ENCODE measurements at places on chromosomes 12 and 14.

DNA sequence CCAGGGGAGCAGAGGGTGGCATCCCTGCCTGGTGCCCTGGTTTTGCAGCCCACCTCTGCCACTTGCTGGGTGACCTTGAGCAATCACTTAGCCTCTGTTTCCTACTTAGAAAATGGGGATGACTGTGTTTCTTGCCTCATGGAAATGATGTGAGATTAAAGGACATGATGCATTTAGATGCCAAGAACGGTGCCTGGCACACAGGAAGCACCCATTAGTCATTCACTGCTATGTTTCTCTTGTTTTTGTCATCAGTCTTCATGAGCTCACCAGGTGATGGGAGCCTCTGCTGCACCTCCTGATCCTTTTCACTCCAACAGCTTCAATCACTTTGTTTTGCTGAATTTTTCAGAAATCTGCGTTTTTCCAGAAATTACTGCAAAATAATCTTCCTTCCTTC, 23.6 kb upstream of the ATF1 start:
- DNase-seq: no peak

GRCh38 chr12:22702690-22703089, 77.7 kb downstream of the ETNK1 start:
- DNase-seq: no peak

DNA sequence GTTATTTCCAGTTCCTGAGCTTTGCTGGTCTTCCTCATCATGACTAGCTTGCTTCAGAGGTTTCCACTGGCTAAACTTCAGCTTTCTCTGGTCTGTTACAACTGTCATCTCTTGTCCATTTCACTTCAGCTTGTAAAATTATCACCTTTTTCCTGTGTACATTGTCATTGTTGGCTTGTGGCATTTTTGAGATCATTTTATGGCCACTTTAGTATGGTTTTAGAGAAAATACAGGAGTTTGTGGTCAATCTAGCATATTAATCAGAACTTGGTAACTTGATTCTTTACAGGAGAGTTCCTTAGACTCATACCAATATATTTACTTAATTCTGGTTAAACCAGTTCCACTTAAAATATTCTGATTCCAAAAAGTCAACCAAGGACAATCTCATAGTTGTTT, 235.9 kb upstream of the KITLG start:
- no peak for DNase-seq

DNA sequence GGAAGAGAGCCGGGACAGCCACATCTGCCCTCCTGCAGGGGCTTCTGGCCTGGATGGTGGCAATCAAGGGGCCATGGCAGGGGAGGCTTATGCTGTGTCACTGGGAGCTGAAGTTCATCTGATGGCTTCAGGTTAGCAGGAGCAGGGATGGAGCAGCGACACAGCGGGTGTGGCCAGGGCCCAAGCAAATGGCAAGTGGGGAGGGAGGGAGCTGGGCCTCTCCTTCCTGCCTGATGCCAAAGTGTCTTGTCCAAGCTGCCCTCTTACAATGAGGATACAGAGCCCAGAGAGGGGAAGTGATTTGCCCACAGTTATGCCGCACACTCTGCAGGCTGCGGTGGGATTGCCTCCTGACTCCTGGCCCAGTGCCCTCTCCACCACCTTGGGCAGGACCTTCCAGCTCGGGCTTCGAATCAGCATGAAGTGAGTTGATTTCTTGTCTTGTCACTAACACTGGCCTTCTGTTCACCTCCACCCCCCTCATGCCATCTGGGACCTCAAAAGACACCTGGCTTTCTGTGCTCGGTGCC, 51.3 kb downstream of the IQSEC3 start:
- DNase-seq: no peak

DNA sequence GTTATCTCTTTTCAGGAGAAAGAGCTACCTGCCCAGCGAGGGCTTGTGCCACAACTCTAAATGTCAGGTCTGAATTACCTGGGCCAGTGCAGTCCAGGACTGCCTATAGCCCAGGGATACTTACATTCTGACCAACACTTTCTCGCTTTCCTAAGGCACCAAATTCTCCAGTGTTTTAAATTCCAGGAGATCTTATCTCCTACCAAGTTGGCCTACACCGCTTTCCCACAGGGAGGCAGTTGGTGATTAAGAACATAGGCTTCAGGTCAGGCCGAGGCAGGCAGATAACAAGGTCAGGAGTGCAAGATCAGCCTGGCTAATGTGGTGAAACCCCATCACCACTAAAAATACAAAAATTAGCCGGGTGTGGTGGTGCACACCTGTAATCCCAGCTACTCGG, 41.1 kb downstream of the RPS29 start:
- DNase-seq: no peak

GRCh38 chr12:113461666-113462065, 10.0 kb downstream of the LHX5 start:
- DNase-seq: no peak

DNA sequence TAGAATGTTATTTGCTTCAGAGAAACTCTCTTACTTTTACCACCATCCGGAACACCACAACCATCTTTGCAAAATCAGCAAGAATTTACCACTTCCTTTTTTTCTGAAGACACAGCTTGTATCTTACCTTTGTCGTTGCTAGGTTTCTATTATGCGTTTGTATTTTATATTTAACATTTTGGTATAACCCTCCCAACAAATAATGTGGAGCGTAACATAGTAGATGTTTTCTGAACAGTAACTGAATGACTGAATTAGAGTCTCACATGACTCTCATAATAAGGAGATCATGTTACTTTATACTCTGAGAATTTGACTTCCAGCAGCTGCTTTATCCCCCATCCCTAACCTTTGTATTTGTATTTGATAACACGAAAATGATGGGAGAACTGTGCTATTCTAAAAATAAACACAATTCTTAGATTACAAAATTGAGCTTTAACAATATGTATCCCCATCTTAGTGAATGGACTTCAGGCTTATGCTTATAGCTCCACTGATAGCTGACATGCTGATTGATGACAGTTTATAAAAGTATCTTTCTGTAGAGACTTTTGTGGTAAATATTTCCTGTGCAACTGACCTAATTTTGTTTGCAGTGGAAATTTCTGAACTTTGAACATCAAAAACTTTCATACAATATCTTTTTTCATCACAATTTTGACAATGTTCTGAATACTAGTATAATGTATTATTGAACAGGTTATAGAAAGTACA, 7.9 kb upstream of the KLRB1 start:
- DNase-seq: no peak

GRCh38 chr12:53485955-53486735, 13.1 kb downstream of the MAP3K12 start:
- no peak for DNase-seq

DNA sequence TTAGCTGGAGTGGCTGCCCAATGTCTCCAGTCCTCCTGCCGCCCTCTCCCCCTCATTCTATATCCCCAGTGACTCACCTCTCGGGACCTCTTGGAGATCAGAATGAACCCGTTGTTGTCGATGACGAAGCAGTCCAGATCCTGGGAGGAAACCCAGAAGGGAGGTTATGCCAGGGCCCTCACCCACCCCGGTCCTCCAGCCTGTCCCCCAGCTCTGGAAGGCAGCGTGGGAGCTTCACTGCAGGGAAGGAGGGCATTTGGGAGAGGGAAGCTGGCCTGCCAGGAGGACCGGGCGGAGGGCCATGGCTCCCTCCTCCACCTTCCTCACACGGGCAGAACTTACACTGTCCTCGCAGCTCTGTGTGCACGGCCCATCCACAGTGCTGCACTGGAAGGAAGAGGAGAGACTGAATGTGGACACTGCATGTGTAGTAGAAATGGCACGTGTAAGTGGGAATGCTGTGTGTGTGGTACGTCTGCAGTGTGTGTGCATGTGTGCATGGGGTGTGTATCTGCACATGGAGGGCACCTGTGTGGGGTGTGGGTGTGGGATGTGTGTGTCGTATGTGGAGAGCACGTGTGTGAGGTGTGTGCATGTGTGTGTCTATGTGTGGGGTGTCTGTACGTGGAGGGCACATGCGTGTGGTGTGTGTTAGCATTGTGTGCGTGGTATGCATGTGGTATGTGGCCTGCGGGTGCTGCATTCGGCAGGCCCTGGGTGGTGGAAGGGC, 10.0 kb upstream of the LRTM2 start:
- DNase-seq: no peak

DNA sequence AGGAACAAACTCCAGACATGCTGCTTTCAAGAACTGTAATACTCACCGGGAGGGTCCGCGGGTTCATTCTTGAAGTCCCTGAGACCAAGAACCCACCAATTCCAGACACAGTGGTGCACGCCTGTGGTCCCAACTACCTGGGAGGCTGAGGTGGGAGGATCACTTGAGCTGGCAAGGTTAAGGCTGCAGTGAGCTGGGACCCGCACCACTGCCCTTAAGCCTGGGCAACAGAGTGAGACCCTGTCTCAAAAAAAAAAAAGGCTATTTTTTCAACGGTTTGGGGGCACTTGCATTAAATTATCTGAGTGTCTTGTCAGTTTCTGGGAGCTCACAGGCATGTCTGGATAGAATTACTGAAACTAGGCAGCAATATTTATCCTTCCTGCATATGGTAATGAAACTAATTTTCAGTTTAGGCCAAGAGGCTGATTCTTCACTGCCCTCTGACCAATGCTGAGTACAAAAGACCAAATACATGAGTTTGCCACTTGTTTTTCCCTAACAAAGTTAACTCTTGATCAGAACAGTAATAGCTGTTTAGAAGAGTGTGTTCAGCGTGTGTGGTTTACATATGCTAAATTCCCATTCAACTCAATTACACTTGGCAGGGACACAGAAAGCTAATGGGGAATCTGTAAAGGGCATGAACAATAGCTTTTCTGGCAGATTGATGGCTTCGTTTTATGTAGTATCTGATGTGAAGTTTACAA, 65.8 kb upstream of the RASSF3 start:
- DNase-seq: no peak

- DNase-seq: no peak
Observed at GRCh38 chr12:107491856-107492255, 193.7 kb upstream of the PWP1 start.

All from stimulated activated CD4-positive, alpha-beta T cell treated with anti-CD3 and anti-CD28 coated beads, Interleukin-2, amount 100 ng/mL, for 4 hours (primary cell).